ENCODE measurements at places on chromosomes 2 and 18. TPM values are rescaled to one million over a fixed set of nuclear protein-coding genes. Genes with fewer than 3 reads are reported as not detected.

Gene HSBP1L1
- total RNA-seq, result 4.9 TPM

Gene FBXO15
- total RNA-seq, result 0.29 TPM

Gene DNAJC5G
- not detected for total RNA-seq

Gene NGEF
- total RNA-seq, result not detected

Gene CCDC138
- total RNA-seq, result 12.4 TPM

Gene MCEE
- 17.3 TPM for total RNA-seq

GRCh38 chr2:143357966-143358365 is 228.7 kb downstream of the ARHGAP15 start:
- DNase-seq, result no peak

DNA sequence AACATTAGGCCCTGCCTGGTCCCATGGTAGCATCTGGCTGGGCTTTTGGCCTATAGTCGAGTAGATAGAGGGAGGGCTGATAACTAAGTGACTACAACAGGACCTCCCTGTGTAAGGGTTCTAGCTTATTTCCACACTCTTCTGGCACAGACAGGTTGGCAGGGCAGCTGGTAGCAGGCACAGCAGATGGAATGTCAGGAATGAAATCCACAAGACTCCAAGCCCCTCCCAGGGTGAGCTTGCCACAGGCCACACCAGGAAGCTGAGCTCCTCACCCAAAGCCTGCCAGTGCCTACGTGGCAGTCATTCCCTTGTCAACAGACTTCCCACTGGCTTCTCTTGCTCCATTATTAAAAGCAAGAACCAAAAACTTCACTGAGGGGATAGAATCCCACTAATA is 20.7 kb upstream of the C1QL2 start:
- DNase-seq, result no peak

DNA sequence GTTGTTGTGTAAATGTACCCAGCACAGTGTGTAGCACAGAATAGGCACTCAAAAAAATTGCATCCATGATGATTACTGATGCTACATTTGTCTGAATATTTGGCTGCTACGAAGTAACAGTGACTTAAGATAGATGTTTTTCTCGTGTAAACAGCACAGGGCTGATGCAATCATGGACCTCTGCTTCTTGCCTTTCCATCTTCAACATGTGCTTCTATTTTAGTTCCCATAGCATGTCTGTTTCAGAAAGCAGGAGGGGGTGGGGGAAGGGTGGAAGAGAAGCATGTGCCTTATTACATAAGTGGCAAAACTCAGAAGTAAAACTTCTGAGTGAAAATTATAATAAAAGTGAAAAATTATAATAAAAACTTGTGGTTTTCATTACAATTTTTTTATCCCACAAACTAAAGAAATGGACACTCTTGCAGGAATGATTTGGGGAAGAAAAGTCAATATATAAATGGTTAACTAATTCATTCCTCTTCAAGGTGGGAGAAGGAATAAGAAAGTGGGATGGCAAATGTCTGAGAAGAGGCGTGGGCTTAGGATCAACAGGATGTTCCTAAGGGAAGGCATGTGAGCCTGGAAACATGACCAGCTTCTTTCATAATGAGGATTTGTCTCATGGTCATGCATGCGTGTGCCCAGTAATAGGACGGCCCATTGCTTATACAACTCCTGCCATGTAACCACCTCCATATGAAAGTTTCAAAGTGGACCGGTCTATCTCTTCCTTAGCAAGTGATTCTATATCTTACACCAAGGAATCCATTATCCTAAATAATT is 27.2 kb downstream of the CCBE1 start:
- DNase-seq, result no peak

- DNase-seq, result no peak
Measured at GRCh38 chr2:217804791-217805667, 197.8 kb downstream of the TNS1 start.

DNA sequence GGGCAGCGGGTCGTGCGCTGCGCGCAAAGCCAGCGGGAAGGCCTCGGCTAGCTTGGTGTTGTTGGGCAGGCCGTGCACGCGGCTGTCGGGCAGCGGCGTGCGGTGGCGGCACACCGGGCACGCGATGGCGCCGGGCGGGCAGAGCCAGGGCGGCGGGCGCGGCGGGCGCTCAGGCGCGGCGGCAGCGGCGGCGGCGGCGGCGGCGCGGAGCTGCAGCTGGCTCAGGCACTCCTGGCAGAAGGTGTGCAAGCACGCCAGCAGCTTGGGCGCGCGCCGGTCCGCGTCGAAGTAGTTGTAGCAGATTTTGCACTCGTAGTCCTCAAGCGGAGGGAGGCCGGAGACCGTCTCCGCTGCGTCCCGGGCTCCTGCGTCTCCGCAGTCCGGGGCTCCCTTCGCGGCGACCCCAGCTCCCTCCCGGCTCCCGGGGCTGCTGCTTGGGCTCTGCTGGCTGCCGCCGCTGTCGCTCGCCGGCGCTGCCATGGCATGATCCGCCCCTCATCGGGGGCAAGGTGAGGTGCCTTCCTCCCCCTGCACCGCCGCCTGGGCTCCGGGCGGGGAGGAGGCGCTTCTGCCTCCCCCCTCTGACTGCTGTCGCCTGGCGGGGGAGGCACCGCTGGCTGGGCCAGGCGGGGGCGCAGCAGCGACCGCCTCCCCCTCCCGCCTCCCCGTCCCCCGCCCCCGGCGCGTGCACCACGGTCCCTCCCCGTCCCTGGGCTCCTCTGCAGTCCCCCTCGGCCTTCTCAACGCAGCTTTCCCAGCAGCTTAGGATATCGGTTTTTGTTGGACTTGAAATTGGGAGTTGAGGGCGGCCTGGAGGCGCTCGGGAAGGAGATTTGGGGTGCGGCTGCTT is 21.0 kb upstream of the PAX3 start:
- DNase-seq, result no peak

- no peak for DNase-seq
Measured at GRCh38 chr18:58856881-58857280, 7.8 kb upstream of the ZNF532 start.

Data from GM12878 (cell line).